ENCODE measurements at places on chromosomes 2 and 18.
A peak's percentile ranks its signal among the peaks of the same experiment; 100 is the strongest.

GRCh38 chr2:173151671-173152401 lies 76.2 kb downstream of the MAP3K20 start:
- no peak for DNase-seq

DNA sequence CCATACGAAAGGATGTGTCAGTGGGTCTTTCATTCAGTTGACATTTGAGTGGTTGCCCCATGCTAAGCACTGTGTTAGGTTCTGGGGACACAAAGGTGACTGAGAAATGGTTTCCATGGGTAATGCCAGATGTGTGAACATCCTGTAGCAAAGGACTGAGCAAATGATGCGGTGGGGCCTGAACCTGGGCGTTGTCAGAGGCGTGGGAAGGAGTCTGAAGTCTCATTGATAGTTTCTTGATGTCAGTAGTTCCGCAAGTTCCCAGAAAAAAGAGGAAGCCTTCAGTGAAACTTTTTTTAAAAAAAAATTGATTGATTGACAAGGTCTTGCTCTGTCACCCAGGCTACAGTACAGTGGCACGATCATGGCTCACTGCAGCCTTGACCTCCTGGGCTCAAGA lies 56.9 kb downstream of the LIMS1 start:
- DNase-seq: no peak

- no peak for DNase-seq
Observed at GRCh38 chr2:216110620-216111019, 1.5 kb downstream of the XRCC5 start.

GRCh38 chr2:211437396-211437795 lies 881.0 kb downstream of the CPS1 start:
- no peak for DNase-seq

DNA sequence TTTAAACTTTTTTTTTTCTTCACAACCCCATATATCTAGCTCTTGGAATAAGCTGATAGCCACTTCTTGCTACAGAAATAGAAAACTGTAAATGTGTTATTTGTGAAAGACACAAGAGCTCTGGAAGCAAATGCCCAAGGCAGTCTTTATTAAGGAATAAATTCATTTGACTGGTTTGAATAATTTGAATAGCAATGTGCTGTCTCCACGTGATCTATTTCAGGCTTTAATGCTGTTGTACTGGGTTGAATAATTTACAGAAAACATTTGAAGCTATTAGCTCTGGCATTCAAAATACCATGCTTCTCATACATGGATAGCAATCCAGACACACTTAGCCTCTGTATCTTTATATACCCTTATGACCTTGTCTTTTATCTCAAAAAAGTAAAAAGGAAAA lies 366.7 kb upstream of the KCNJ3 start:
- no peak for DNase-seq

DNA sequence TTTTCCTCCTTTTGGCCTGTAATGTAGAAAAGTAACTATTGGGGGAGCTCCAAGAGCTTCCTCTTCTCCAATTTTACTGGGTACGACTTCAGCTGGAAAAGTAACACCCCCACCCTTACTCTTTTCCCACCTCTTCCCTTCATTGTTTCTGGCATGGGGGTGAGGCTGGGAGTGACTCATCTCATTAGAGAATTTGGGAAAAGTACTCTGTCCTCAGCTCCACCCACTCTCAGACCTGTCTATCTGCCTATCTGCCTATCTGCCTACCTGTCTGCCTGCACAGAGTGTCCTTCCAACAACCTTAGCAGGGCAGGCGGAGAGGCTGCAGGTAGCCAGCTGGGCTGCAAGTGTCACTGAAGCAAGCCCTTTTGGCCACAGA lies 93.6 kb downstream of the EPHA4 start:
- DNase-seq: no peak

DNA sequence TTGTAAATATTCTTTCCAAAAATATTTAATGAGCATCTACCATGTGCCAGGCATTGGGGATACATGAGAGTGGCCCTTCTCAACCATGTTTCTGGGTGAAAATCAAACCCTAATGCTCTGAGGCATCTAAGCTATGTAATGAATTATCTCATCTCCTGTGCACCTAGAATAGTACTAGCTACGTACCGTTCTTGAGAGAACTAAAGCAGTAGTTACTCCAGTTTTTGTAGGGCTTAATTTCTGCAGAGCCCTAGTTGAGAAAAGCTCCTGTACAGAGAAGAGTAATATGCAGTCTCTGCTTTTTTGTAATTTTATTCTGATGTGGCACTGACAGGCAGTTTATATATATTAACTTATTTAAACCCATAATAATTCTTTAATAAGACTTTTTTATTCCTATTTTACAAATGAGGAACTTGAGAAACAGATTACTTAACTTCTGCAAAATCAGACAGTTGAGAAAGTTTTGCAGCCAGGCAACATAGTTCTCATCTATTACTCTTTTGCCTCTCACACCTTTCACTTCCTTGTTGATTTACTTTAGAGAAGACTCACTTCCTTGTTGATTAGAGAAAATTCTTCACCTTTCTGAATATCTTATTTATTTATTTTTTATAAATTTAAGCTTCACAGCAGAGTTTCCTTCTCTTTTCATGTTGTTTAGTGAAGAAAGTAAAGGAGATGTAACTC lies 3.1 kb downstream of the SPOPL start:
- DNase-seq: no peak

GRCh38 chr18:23106575-23106974 lies 28.7 kb upstream of the CABLES1 start:
- no peak for DNase-seq

GRCh38 chr2:203532957-203533658 lies 2.0 kb downstream of the RAPH1 start:
- DNase-seq: no peak

- DNase-seq: no peak
Observed at GRCh38 chr2:140892911-140893637, 1237.7 kb downstream of the LRP1B start.

DNA sequence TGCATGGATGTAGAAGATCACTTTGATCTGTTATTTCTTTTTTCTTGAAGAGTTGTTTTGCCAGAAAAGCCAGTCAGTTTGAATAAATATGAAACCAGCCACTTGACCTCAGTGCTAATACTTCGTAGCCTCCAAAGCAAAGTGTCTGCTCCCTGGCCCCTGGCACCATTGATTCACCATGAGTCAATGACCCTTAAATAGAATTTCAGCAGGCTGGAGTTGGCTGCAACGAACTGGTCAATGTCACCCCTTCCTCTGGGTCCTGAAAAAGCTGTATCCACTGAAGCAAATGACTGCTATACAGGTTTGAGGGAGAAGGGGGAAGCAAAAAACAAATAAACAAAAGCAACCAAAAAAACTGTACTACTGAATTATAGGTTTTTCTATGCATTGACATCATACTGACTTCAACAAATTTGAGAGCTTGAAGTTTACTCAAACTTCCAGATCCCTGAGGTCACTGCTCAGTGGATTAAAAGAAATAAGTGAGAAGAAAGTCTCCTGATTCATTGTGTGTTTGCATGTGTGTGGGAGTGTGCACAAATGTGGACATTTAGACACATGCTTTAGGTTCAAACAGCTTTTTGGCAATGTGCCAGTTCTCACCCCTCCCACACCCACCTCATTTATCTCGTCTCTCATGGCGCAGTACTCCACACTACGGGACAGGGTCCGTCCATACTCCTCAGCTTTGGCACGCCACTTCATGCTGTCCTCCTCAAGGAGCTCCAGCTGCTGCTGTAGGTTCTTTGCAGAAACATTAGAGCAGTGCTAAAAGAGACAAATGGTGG lies 58.1 kb upstream of the TTN start:
- no peak for DNase-seq

DNA sequence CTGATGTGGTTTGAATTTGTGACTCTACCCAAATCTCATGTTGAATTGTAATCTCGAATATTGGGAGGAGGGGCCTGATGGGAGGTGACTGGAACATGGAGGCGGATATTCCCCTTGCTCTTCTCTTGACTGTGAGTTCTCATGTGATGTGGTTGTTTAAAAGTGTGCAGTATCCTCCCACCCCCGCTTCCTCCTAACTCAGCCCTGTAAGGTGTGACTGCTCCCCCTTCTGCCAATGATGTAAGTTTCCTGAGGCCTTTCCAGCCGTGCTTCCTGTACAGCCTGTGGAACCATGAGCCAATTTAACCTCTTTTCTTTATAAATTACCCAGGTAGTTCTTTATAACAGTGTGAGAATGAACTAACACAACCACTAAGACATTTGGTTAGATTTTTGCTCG lies 458.4 kb downstream of the THSD7B start:
- no peak for DNase-seq

- DNase-seq: no peak
Observed at GRCh38 chr2:88195246-88195645, 25.1 kb downstream of the THNSL2 start.

- no peak for DNase-seq
Observed at GRCh38 chr2:145811276-145812164, 1291.6 kb upstream of the ZEB2 start.

GRCh38 chr2:47767880-47768609 lies 14.9 kb upstream of the MSH6 start:
- peak; percentile 60 for DNase-seq

Measured in stimulated activated CD4-positive, alpha-beta T cell treated with anti-CD3 and anti-CD28 coated beads, TNF-alpha, amount 100 ng/mL, for 4 hours (primary cell).